Activated CD4-positive, CD25-positive, alpha-beta regulatory T cell treated with anti-CD3 and anti-CD28 coated beads, Interleukin-2, amount 50 U/mL, for 16 hours (primary cell): ENCODE measurements at places on chromosomes 16 and 17.

DNA sequence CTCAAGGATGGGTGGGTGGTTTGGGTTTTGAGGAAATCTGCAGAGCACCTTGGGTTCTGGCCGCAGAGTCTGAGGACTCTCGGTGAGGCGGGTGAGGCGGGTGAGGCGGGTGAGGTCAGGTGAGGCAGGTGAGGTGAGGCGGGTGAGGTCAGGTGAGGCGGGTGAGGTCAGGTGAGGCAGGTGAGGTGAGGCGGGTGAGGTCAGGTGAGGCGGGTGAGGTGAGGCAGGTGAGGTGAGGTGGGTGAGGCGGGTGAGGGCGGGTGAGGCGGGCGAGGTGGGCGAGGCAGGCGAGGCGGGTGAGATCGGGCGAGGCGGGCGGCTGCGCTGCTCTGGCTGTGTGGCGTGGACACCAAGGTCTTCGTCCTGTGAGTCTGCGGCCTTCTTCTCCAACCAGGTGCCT is 24.1 kb upstream of the RPL13 start:
- no peak for DNase-seq

DNA sequence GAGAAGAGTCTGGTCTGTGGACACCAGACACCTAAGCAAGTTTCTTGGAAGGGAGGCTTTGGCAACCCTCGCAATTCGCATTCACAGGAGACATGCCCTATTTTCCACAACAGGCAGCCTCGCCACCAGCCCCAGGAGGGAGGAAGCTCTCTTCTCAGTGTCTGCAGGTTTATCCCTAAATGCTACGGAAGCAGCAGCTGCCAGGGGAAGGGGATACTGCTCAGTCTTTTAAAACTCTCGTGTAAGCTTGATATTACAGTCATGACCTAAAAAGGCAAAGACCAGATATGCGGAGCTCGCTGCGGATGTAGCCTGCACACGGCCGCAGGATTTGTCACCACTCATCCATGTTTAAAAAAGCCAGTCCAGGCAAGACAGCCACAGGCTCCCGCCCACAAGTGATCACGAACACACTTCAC is 159.2 kb upstream of the RPH3AL start:
- no peak for DNase-seq

DNA sequence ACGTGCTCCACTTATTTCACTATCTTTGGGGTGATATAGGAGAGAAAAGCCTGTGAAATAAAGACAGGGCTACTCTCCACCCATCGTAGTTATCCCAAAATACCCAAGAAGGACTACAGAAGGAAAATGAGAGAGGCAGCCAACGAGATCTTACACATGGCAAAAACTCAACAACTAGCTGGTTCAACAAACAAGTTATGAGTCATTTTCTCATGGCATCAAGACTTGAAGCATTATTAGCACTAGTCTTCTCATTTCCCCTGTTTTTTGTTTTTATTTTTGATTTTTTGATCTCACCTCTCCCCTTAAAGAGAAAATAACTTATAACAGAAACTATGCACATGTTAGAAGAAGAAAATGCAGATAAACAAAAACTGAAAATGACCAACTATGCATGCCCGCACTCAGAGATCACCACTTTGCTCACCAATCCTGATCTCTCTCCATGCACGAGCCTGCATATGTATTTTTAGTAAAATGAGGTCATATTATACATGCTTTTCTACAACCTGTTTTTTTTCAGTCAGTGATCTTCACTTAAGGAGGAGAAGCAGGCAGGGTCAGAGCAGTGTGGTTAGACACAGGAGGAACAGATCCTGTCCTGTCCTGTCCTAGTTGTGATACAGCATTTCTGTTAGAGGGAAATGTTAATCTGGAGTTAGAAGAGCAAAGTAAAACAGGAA is 22.8 kb downstream of the FAM117A start:
- DNase-seq: no peak

- no peak for DNase-seq
These were observed 40.0 kb upstream of the ENDOV start for GRCh38 chr17:80374732-80375585.
